ENCODE measurements at places on chromosomes 2 and 18.

DNA sequence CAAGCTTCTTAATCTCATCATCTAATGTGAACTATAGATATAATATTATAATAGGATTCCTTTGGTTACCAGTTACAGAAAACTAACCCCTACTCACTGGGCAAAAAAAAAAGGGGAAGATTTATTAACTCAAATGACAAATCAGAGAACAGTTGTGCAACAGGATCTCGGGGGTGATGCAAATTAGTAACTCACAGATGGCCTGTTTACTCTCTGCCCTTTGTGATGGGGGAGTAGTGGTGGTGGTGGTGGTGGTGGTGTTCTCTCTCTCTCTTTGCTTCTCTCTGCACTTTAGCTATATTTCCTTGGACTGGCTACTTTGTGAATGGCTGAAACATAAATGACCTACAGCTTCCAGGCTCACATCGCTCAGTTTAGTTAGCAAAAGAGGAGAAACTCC, 59.0 kb downstream of the TMEM247 start:
- no peak for DNase-seq

DNA sequence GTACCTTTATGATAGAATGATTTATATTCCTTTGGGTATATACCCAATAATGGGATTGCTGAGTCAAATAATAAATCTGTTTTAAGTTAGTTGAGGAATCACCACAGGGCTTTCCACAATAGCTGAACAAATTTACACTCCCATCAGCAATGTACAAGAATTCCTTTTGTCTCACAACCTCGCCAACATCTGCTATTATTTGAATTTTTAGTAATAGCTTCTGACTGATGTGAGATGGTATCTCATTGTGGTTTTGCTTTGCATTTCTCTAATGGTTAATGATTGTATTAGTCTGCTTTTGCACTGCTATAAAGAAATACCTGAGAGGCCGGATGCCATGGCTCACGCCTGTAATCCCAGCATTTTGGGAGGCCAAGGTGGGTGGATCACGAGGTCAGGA, 1387.6 kb upstream of the ACVR2A start:
- DNase-seq: no peak

DNA sequence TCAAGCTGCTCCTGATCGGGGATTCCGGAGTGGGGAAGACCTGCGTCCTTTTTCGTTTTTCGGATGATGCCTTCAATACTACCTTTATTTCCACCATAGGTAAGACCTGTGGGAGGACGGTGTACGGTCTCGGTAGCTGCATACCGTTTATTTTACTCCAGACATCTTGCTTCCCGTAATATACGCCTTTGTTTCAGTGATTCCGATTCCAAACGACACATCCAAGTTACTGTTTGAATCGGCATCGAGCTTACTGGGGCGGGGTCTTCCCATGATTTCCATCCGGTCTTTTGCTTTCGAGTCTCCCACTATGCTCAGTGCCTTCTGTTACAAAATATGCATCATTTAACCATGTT, 731 bp downstream of the RAB10 start:
- DNase-seq: no peak

- DNase-seq: no peak
Measured at GRCh38 chr2:24461685-24462084, 29.4 kb upstream of the NCOA1 start.

DNA sequence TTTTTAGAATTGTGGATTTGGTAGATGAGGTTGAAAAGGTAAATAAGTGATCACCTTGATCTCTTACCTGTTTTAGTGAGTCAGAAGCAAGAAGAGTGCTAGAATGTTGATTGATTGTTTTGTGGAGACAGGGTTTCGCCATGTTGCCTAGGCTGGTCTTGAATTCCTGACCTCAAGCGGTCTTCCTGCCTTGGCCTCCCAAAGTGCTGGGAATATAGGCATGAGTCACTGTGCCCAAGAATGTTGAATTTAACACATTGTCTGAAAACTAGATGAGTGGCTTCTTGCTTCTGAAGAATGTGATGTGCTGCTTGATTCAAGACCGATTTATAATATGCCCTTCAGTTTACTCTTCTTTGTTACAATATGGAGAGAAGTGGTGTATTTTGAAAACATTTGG, 121.3 kb downstream of the FMNL2 start:
- DNase-seq: no peak

DNA sequence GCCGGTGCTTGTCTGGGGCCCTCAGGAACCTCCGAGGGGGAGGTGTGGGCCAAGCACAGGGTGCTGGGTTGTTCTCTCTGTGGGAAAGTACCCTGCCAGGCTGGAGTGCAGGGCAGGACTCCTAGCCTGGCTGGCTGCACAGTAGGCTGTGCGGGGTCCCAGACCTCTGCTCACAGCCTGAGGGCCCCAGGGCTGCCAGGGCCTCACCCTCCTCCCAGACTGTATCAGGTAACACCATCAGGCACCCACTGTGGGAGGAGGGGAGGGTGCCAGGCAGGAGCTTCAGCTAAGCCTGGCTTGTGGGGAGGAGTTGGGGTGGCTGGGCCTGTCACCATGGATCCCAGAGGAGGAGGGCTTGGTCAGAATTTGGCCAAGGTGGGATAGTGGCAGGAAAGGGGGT, 211.9 kb upstream of the SMAD2 start:
- no peak for DNase-seq

DNA sequence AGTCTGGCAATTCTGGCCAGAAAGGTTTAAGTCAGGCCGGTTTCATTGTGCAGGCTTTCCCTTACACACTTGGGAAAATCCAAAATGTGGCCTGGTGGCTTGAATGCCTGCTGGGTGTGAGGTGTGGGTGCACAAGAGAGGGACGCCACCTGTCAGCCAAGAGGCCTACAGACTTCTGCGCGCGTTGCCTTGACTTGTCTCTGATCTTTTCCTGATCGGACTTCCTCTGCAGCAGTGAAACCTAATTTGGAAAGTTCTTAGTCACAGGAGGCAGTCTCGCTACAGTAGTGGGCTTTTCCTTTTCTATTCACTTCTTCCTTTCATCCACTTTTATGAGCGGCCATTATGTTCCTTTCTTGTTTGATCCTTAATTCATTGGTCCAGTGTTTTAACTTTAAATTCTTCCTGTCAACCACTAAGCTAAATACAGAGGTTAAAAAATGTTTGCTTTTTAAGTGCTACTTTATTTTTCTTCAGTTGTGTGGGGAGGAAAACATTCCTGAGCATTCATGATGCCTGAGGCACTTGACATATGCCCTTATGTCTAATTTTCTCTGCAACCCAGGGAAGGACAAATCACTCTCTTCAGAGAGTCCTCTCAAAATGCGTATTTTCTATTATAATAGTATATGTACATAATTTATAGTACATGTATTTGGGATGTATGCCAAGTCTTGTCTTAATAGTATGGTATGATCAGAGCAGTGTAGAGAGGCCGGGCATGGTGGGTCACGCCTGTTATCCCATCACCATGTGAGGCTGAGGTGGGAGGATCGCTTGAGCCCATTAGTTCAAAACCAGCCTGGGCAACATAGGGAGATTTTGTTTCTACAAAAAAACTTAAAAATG, 128.9 kb downstream of the WDSUB1 start:
- DNase-seq: no peak

DNA sequence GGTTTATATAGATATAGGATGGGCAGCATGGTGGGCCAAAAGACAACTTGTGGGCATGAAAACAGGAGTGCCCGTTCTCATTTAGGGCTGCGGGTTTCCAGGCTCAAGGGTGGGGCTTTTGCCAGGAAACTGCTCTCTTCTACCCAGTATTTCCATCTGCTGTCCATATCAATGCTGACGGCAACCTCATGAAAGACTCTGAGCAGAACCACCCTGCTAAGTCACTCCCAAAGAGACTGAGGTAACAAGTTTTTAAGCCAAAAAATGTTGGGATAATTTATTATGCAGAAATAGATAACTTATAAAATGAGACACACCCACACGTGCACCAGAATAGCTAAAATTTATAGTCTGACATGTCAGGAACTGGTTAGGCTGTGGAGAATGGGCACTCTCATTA, 36.1 kb upstream of the MPPE1 start:
- DNase-seq: no peak

GRCh38 chr2:79086255-79086654, 1.5 kb downstream of the REG1B start:
- no peak for DNase-seq

- no peak for DNase-seq
Measured at GRCh38 chr2:42941633-42942176, 149.3 kb upstream of the HAAO start.

DNA sequence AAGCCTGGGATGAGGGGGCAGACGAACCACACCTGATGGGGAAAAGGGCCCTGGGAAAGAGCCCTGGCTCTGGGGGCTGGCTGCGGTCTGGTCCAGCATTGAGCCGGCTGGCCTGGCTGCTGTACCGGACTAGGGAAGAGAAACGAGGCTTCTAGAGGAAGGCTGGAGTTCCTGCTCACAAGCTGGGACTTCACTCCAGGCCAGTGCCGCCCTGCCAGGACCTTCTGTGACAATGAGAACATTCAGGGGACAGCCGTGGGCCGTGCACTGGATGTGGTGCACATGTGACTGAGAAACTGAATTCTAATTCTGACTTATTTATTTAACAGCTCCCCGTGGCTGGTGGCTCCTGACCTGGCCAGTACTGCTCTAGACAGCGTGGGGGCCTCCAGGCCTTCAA, 269.3 kb downstream of the HDAC4 start:
- DNase-seq: no peak

GRCh38 chr2:64751286-64752260, 97.9 kb upstream of the SERTAD2 start:
- peak; percentile 99 for DNase-seq

DNA sequence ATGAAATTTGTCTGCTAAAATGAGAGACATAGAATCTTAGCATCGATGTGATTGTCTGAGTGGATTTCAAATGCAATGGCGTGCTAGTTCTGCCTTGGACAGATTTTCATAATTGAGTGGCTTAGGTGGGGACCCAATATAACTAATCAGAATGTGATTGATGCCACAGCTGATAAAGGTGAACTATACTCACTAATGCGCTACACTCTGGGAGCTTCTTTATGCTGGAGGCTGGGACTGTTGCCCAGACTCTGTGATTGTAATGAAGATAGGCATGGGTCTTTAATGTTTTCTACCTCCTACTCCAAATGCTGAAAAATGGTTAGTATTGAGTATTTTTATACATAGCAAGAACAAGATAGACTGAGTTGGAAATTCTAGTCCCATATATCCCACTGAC, 339.5 kb upstream of the SLC39A10 start:
- no peak for DNase-seq

GRCh38 chr2:182717816-182718215, 1.8 kb downstream of the DNAJC10 start:
- DNase-seq: no peak
